ENCODE measurements at places on chromosomes 3 and 15.
A peak's percentile ranks its signal among the peaks of the same experiment; 100 is the strongest.

- no peak for DNase-seq
Observed at GRCh38 chr3:37487785-37488184, 313.4 kb upstream of the LRRFIP2 start.

GRCh38 chr3:73801444-73801843, 176.7 kb upstream of the PDZRN3 start:
- no peak for DNase-seq

DNA sequence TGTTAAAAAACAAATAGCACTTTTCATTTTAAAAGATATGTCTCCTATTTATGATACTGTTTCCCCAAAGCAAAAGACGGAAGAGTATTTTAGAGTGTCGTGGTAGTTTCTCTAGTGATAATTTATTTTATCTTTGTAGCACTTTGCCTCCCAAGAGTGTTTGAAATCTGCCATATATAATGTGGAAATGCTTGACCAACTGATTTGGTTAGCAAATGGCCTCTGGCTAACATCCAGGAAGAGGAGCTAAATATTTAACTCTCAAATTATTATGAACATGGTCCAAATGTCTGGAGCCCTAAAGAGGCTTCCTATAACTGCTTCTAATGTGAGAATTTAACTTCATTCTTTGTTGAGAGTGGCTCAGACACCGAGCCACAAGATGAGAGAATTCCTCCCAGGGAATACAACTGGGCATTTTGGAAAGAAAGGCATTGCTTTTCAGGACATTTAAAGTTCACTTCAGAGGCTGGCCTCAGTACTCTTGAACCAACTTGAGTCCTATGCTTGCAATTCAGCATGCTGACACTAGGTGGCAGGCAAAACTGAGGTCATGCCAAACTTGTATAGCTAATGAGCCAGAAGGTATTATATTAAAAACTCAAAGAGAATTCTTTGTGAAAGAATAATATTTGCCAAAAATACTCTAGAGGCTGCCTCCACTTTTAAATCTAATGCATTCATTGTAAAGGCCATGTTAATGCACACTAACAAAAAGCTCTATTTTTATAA, 104.5 kb downstream of the RARB start:
- DNase-seq: peak; percentile 3

GRCh38 chr3:12395349-12396012, 88.8 kb upstream of the TSEN2 start:
- DNase-seq: no peak

GRCh38 chr3:106161246-106161645, 292.4 kb upstream of the CBLB start:
- DNase-seq: no peak

- DNase-seq: no peak
Observed at GRCh38 chr3:197258168-197258755, 40.1 kb downstream of the DLG1 start.

- no peak for DNase-seq
Observed at GRCh38 chr3:14481018-14481645, 59.0 kb downstream of the GRIP2 start.

DNA sequence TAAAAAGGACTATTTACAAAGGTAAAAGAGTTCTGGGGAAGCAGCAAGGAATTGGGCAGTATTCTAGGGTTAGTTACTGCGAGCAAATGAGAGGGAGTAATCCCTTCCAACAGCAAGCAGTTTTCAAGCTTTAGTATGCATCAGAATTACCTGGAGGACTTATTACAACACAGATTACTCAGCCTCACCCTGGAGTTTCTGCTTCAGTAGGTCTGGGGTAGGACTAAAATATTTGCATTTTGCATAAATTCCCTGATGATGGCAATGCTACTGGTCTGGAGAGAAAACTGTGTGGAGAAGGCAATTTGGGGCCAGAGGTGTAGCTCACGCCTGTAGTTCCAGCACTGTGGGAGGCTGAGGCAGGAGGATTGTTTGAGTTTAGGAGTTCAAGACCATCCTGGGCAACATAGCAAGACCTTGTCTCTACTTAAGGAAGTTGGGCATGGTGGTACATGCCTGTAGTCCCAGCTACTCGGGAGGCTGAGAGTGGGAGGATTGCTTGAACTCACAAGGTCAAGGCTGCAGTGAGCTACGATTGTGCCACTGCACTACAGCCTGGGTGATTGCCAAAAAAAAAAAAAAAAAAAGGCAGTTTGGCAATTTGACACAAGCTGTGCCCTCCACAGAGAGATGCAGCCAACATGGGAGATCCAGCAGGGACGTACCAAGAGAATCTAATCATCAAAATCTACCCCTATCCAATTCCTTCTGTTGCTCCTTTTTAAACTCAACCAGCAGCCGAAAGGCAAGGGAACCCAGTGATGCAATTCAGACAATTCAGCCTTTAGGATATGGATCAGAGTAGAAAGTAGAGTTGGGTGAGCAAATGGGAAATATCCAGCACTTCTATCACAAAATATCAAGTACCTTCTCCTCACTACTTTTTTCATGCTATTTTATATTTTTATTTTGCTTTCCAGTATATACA, 27.1 kb upstream of the AP4E1 start:
- DNase-seq: no peak

DNA sequence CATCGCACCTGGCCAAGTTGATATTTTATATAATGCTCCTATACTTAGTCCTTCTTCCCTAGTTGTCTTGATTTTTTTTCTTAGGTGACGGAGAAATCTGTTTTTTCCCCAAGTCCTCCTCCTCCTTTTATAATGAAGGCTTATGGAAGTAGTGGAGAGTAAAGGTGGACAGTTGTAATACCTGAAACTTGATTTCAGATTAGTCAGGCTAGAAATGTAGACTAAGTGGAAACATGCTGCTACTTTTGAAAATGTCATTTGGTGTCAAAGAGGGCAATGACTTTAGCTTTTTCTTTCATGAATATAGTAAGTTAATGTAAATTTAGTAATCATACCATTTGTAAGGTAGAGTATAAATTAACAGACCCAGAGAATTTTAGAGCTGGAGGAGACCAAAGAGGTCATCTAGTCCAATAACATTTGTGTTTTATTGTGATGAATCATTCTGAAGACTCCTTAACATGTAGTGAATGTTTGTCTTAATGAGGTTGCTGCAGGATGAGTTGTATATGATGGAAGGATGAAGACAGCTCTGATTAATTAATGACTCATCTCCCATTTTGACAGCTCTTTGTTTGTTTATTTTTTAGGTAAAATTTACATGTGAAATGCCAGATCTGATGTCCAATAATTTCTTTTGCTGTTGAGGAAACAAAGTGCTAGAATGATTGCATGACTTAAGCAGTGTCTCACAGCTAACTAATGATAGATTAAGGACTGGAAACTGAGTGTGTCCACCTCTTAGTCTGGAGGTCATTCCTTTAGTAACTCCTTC, 8.7 kb downstream of the CTDSPL2 start:
- DNase-seq: peak; percentile 28

- DNase-seq: peak; percentile 52
Observed at GRCh38 chr3:107598926-107599771, 76.4 kb downstream of the BBX start.

DNA sequence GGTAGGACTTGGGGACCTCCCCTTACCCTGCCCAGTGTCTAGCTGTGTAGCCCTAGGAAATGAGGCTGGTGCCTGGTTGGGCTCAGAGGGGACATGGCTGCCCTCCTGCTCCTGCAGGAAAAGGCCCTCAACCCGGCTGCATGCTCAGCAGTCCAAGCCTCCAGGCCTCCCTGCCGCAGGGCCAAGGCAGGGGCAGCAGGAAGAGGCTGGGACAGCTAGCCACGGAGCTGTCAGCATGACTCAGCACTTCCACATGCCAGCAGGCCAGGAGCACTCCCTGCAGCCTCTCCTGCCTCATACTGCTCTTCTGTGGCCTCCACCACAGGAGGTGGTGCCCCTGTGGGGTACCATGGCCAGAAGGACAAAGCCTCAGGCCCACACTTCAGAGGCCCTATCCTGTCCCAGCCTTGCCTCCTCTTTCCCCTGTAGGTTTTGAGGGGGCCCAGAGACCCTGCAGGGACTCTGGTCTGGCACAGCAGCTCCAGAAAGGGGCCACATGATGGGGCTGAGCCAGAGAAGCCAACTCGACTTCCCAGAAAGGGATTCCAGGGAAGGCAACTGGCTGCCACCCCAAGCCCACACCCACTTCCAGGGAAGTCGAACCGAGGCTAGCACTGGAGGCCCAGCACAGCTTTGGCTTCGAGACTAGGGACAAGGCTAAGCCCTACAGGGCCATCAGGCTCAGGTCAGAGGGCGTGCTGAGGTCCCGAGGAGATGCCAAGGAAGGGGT, 19.5 kb downstream of the TKT start:
- DNase-seq: no peak

DNA sequence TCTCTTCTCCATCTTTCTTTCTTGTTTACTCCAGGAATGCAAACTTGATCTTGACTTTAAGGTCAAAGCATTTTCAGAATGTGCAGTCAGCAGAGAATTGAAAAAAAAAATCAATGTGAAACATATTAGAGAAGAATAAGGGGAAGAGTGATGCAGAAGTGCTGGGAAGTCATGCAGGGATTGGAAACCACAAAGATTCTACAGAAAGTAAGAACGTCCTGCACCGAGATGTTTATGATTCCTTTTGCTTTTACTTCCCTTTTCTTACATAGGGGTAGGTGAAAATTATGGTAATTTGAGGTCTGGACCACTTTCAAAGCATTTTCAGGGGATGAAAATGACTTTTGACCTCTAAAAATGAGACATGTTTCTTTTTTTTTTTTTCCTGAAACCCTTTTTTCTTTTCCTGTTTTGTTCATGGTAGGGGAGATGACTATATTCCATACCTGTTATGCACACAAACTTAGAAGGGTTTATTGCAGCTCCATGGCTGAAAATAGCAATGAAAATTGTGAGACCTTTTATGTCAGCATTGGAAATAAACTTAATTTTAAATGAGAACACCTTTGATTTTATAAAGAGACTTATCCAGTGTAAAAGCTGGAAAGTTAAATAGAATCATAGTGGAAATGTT, 623.5 kb upstream of the TBL1XR1 start:
- no peak for DNase-seq

- no peak for DNase-seq
Observed at GRCh38 chr15:39830166-39830565, 47.5 kb upstream of the FSIP1 start.

DNA sequence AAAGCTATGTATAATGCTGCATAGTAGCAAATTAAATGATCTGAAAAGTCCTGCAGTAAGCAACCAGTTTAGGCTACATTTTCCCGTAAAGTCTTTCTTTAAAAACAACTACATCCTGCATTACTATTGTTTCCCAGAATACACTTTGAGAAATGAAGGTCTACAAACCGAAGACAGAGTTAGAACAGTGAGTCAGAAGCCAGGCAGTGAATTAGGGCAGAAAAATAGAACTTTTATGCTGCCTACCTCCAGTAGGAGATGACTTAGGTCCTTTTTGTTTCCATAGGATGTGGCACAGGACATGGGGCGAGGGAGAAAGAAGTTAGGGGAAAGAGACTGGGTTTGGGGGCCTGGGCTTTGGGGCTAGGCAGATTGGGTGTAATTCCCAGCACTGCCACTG, 127.3 kb downstream of the PPM1L start:
- DNase-seq: no peak

DNA sequence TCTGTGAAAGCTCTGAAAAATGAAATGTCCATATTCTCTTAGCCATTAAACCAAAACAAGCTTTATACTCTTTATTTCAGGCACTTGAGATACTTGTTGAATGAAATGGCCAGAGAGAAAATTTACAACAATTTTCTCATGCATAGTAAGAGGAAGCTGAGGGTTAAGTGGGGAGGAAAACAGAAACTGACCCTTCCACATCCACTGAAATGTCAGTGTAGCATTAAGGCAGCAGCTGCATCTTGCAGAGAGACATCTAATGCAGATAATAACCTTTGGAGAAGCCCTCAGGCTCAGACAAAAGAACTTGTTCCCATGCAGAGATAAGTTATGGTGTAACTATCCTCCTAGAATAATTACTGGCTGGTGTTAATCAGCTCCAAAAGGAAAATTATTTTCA, 34.0 kb downstream of the ZDHHC23 start:
- no peak for DNase-seq

DNA sequence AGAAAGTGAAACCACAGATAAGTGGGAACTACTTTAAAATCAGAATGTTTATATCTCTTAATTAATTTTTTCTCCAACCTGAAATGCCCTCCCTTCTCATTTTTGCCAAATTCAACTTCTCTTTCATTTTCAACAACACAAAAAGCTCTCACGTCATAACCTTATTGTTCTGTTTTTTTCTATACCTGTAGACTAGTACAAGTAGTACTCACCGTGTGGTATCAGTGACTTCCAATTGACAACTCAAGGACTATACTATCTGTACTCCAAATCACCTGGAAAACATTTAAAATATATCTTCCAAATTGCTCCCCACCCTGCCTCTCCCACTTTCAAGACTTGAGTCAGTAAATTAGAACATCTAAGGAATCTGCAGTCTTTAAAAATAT, 72.8 kb upstream of the ZNF280D start:
- DNase-seq: no peak

- peak; percentile 39 for DNase-seq
Observed at GRCh38 chr3:9809615-9810432, at the start of gene TTLL3. Gene TTLL3 (plus strand): TSS chr3:9810262. CDS start chr3:9810662, 400 bp downstream.

- no peak for DNase-seq
Observed at GRCh38 chr15:96123630-96124187, 206.8 kb upstream of the NR2F2 start.

GRCh38 chr3:124174910-124175874, 183.3 kb upstream of the ROPN1 start:
- no peak for DNase-seq

- no peak for DNase-seq
Observed at GRCh38 chr3:31880020-31880419, 101.0 kb downstream of the OSBPL10 start.

DNA sequence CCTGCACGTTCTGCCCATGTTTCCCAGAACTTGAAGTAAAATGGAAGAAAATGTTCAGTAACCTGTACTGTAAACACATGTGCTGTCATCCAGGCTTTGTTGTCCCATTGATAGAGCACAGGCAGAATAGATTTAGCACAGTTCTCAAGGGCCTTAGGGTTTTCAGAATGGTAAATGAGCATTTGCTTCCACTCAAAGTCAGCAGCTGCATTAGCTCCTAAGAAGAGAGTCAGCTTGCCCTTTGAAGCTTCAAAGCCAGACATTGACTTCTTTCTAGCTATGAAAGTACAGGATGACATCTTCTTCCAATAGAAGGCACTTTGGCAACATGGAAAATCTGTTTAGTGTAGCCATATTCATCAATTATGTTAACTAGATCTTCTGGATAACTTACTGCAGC, 76.2 kb upstream of the TMEM108 start:
- DNase-seq: no peak

DNA sequence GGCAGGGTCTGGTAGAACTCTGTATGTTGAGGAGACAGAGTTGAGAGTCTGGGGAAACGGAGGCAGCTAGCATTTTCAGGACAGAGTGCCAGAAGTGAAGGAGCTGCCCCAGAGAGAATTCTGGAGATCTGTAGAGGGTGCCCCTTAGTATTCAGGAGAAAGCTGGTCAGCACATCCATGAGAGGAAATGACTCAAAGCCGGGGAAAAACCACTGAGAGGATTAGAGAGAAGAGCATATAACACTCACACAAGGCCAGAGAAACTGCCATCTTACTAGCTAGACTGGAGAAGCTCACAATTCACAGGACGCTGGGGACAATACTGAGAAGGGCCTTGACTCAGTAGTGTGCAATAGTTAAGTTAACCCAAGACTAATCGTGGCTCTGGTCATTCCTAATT, 75.7 kb upstream of the DPPA4 start:
- no peak for DNase-seq

GRCh38 chr15:60905587-60905986, 323.5 kb downstream of the RORA start:
- peak; percentile 54 for DNase-seq

- no peak for DNase-seq
Observed at GRCh38 chr15:33188641-33189257, 5.8 kb downstream of the FMN1 start.

Measured in CD4-positive, alpha-beta T cell treated with Interleukin-2 at 100 ng/mL for 4 hours (primary cell).